ENCODE measurements at places on chromosomes 13 and 19.

DNA sequence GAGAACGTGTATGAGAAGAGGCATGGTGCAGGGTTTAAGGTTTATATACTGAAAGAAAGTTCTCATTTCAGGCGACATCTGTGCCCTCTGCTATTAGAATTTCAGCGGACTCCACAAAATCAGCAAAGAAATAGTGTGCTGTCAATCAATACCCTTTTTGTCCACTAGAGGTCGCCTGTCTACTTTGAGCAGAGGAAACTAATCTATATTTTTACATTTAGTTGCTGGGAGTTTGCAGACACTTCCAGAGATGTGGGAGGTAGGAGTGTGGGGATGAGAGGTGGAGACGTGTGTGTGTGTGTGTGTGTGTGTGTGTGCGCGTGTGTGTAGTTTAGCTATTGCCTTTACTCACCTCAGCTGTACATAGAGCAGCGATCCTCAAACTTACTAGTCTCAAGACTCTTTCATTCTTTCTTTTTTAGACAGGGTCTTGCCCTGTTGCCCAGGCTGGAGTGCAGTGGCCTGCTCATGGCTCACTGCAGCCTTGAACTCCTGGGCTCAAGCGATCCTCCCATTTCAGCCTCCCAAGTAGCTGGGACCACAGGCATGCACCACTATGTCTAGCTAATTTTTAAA lies 9.7 kb downstream of the INAFM1 start:
- DNase-seq, result peak; percentile 66

DNA sequence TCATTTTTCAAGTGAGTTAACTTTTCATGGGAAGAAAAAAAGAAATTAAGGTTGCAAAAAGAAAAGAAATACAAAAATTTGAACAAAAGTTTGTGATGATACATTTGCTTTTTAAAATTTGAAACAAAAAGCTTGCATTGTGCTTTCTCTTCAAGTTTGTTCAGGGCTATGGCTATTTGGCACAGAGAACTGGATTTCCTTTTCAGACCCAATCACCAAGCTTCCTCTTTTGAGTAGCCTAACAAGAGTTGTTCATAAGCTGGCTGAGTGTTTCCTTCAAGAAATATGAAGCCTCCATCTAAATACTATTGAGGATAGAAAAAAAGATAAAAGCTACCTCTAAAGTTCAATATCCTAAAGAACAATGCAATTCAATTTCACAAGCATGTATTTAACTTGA lies 787.8 kb downstream of the LIG4 start:
- no peak for DNase-seq

GRCh38 chr19:57071444-57071843 lies 48.3 kb upstream of the USP29 start:
- DNase-seq, result no peak

GRCh38 chr13:102968572-102969228 lies 97.5 kb downstream of the SLC10A2 start:
- no peak for DNase-seq

GRCh38 chr13:102774214-102774568 lies 605 bp upstream of the TEX30 start:
- no peak for DNase-seq

- DNase-seq, result no peak
Measured at GRCh38 chr13:94494026-94494425, 14.5 kb upstream of the DCT start.

GRCh38 chr13:72986197-72986596 lies 72.6 kb upstream of the KLF5 start:
- DNase-seq, result no peak

DNA sequence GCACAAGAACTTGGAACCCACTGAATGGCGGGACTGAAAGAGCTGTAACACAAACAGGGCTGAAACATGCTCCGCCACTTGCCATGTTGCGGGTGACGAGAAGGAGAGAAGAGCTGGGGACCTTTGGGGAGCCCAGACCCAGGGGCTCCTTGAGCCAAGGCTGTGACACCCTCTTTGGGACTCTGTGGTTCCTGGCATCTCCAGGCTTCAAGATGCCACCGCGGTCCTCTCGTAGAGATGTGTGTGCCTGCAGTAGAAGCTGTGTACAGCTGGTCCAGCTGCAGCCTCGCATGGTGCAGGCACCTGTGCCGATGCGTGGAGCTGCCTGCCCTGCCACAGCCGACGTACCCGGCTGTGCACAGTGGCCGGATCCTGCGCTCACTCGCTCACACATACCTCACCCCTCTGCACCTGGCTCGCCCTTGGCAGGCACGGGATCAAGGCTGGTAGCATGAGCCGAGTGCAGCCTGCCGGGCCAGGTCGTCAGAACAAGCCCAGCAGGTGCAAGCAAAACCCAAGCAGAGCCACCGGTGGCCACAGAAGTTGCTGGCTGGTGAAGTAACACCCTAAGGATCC lies 1385.8 kb downstream of the PCDH9 start:
- DNase-seq, result no peak

DNA sequence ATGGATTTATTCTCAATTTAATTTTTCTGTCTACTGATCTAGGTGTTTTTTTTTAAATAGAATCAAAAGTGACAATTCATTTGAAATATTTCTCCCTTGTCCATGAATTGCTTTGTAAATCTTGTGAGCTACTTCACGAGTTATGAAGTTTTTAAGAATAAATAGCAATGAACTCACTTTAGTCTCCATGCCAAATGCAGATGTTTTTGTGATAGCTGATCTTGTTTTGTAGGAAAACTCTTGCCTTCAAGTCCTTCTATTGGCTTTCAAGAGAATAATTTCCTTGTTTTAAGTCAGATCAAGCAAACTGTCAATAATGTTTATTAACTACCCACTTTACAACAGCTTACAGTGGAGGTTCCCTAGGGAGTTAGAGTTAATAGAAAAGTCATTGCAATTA lies 99.8 kb downstream of the ITGBL1 start:
- DNase-seq, result no peak

GRCh38 chr13:82833923-82834322 lies 1048.4 kb downstream of the SLITRK1 start:
- peak; percentile 38 for DNase-seq

DNA sequence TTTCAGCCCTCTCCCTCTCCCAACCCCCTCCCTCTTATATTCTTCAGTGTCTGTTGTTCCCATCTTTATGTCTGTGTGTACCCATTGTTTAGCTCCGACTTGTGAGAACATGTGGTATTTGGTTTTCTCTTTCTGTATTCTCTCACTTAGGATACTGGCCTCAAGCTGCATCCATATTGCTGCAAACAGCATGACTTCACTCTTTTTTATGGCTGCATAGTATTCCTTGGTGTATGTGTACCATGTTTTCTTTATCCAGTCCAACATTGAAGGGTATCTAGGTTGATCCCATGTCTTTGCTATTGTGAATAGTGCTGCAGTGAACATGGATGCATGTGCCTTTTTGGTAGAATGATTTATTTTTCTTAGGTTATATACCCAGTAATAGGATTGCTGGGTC lies 17.8 kb downstream of the NHLRC3 start:
- no peak for DNase-seq

- no peak for DNase-seq
Measured at GRCh38 chr19:20611866-20612265, 46.3 kb upstream of the ZNF737 start.

GRCh38 chr13:34417896-34418295 lies 524.2 kb upstream of the NBEA start:
- no peak for DNase-seq

- no peak for DNase-seq
Measured at GRCh38 chr19:11453468-11454341, 18.3 kb downstream of the PRKCSH start.

GRCh38 chr13:98917116-98917515 lies 60.7 kb downstream of the DOCK9 start:
- no peak for DNase-seq

DNA sequence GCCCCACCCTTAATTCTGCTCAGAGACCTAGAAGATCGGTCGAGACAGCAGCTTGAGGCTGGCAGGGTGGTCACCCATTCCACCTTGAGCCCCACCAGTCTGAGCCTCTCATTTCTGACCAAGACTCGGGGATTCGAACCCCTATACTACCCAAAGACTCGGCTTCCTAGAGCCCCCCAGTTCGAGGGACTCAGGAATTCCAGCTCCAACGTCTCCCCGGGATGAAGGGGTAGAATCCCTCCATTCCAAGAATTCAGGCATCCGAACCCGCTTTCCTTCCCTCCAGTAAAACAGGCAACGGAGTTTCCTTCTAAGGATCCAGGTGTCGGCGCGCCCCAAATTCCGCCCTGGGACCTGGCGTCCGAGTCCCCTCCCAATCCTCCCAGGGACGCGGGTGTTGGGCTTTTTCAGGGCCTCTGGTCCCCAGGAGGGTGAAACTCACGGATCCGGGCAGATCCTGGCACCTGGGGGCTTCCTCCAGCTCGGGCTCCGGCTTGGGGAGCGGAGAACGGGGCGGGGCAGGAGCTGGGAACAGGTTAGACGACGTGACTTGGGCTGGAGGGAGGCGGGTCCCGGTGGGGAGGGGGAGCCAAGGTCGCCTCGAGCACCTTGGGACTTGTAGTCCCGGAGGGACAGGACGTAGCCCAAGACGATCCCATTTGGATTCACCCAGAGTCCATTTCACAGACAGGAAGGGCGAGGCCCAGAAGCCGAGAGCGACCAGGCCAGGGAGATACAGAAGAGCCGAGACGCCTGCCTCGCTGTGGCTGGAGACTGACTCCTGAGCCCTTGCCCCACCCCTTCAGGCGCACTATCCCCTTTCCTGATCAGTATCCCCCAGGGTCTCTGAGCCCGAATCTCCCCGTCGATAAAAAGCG lies at the start of gene PPP1R13L:
Gene PPP1R13L (minus strand): TSS at position 513 of the 878 bp plus-strand sequence. CDS start 6,751 bp downstream, outside the sequence.
- DNase-seq, result peak; percentile 98

DNA sequence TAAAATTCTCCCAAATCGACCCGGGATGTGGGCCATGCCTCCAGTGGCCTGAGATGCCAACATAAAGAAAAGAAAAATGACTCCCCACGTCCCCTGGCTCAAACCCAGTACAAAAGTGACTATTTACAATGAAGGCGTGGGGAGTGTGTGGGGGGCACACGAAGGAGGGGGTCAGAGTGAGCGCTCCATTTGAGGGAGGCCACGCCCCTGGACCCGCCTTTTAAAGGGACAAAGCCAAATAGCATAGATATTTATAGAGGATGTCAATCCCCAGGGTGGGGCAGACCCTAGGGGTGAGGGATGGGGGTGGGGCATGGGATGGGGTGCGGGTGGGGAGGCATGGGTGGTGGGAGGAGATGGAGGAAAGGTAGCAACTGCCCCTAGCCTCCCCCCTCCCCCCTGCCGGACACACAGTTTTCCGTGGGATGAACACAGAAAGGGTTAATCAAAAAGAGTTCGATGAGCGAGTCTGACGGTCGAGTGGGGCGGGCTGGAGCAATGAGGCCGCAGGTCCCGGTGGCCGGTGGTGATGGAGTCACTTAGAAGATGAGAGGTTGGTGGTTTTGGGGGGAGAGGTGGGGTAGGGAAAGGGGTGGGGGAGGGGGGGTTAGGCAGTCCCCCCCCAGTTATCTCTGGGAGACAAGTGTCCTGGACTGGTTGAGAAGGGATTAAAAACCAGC lies 20.1 kb upstream of the NANOS2 start:
- DNase-seq, result no peak

DNA sequence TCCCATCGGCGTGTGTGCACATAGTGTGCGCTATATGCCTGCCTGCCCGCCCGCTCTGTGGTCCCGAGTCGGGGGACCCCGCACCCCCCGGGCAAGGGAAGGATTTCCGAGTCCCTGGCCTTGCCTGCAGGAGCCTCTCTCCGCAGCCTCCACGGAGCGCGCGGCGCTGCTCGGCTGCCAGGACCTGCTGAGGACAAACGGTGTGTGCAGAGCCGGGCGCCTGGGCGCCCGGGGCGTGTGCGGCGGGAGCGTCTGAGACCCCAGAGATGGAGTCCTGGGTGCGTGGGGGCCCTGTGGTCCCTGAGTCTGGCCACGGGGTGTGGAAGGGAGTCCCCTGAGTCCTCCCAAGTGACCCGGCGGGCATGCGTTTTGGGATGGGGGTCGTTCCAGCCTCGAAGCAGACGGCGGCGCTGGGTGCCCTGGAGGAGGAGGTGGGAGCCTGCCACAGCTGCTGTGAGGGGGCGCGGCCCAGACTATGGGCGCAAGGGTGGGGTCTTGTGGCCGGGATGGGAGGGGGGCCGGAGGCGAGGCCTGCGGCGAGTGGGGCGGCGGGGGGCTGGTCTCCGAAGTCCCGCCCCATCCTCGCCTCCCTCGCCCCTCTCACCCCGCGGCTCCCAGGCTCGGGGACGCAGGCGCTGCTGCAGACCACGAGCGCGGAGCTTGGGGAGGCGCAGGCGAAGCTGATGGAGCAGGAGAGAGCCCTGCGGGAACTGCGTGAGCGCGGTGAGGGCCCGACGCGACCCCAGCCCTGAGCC lies 25.3 kb downstream of the CLEC4M start:
- DNase-seq, result no peak

DNA sequence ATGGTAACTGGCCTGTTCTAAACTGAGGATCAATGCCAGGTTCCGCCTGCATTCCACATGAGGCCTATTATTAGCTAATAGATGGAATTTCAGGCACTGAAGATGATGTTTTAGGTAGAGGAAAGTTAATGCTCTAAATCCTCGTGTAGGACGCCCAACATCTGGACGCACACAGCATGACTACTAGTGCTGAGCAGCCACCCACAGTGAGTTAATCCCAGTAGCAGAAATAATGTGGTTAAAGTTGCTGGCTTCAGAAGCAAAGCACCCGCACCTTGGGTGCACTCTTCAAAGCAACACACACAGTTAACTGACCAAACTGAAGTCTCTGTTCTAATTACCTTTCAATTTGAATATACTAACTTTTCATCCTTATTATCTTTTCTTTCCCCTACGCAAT lies 150.6 kb downstream of the DIAPH3 start:
- no peak for DNase-seq

DNA sequence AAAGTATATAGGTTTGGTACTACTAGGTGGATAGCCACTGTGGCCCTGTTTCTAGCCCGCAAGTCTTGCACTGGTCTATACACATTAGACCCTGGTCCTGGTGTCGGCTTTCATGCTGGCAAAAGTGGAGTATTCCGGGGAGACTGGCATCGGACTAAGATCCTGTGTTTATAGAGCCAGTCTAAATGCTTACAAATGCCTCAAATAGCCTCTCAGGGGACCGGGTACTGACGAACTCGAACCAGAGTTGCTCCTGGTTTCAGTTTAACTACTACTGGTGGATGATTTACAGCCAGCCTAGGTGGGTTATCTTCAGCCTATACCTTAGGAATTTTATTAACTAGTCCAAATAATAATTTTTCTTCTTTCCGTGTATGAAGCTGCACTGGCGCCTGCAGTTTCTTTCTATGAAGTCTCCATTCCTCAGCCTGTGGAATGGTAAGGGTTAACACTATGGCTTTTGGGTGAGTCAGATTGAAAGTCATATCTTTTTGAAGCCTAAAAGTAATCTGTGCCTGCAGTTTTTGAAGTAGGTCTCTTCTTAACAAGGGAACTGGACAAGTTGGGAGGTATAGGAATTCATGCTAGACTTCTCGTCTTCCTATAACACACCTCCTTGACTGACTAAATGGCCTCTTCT lies 51.3 kb downstream of the OR10H4 start:
- DNase-seq, result no peak

DNA sequence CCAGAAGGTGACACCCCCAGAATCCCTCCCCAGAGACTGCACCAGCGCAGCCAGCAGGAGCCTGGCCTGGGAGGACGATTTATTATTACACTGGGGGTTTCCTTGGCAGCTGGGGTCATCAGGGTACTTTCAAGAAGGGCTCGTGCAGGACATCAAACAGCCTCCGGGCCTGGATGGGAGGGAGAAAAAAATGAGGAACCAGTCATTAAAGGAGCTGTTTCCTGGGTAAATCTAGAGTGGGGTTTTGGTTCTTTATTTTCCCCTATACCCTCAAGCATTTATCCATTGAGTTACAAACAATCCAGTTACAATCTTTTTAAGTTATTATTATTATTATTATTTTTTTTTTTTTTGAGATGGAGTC lies 3.1 kb downstream of the POLR1G start:
- DNase-seq, result no peak
